ENCODE measurements at places on chromosomes 5 and 9.

- DNase-seq, result peak; percentile 8
These were observed 236.2 kb upstream of the ADRA1B start for GRCh38 chr5:159680095-159680494.

DNA sequence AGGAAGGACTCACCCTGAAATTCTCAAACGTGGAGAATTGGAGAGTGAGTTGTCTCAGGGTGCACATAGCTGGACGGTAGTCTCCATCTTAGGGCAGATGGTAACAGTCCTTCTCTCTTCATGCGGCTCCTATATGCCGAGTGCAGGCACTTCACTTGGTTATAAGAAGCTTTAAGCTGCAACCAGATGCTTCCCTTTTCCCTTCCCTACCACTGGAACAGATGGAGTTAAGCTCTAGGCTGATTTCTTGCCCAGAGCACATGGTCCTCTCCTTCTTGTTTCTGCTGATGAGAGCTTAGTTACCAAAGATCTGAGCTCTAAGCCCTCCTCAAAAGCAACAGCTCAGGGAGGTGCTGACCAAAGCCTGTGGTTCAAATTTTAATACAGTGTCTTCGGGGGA is 355.7 kb downstream of the ARHGEF28 start:
- DNase-seq, result no peak

DNA sequence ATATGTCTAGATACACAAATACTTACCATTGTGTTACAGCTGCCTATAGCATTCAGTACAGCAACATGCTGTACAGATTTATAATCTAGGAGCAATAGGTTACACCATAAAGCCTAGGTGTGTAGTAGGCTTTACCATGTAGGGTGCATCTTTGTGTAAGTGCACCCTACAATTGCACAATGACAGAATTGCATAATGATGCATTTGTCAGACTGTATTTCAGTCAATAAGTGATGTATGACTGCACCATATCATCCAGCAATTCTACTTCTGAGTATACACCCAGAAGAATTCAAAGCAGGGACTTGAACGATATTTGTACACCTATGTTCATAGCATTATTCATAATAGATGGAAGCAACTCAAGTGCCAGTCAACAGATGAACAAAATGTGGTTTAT is 100.4 kb upstream of the SLC44A1 start:
- no peak for DNase-seq

GRCh38 chr9:124743686-124744348 is 27.3 kb downstream of the NR6A1 start:
- peak; percentile 35 for DNase-seq

- DNase-seq, result no peak
These were observed 494.2 kb downstream of the ZNF608 start for GRCh38 chr5:124252191-124252638.

GRCh38 chr9:82993856-82994605 is 68.9 kb downstream of the RASEF start:
- no peak for DNase-seq

- peak; percentile 94 for DNase-seq
These were observed 23.1 kb downstream of the SLC25A25 start for GRCh38 chr9:128091144-128091543.

GRCh38 chr5:114660791-114661190 is 298.9 kb downstream of the KCNN2 start:
- no peak for DNase-seq

DNA sequence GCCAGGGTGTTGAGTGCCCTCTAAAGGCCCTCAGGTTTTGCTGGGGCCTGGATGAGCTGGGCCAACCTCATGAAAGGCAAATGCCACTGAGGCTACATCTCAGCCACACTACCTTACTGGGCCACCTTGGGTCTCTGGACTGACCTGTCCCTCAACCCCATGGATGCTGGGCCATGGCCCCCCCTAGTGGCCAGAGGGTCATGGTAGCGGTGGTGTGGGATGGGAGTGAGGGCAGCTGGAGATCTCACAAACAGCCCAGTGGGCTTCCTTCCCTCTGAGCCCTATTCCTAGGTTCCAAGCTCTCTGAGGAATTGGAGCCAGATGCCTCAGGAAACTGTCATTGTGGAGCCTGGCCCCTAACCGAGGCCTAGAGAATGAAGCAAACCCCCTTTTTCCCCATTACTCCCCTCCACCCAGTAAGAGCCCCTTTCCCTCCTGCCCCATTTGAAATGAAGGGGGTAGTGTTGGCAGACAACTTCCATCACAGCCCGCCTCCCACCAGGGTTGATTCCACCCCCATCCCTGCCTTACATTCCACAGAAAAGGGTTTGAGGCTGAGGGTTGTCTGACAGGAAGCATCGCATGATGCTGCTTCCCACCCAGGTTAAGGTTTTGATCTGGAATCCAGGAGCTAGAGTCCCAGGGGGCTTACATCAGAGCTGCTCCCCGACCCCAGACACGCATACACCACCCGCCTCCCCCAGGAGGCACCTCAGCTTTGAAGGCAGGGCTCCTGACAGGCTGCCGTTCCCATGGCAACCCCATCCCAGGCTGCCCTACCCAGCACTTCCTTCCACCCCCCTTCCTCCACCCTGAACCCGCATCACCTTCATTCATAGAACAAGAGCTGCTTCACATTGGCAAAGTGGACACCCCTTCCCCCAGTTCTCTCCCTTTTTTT is 63.9 kb downstream of the PCDH1 start:
- DNase-seq, result no peak

DNA sequence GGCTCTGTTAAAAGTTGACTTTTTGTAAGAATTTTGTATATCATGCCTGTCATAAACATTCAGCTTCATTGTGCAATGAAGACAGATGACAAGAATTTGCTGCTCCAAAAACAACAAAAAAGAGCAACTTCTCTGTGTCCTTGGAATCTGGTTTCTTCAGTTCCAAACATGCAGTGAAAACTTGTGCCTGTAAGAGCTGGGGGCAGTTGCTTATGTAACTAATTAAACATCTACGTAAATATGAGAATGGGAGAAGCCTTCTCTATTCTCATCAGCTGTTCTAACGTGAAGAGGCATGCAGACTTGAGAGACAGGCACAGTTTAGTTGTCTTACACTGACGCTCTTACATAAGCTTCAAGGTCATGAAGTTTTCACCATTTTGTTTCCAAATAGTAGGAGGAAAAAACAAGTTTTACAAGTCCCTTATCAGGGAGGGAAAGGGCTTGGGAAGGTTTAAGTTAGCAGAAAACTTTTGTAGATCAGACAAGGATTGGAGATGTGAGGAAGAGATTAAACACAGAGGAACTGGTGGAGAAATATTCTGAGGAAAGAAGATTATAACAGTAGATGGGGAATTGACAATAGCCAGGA is 170.4 kb downstream of the RFK start:
- no peak for DNase-seq

DNA sequence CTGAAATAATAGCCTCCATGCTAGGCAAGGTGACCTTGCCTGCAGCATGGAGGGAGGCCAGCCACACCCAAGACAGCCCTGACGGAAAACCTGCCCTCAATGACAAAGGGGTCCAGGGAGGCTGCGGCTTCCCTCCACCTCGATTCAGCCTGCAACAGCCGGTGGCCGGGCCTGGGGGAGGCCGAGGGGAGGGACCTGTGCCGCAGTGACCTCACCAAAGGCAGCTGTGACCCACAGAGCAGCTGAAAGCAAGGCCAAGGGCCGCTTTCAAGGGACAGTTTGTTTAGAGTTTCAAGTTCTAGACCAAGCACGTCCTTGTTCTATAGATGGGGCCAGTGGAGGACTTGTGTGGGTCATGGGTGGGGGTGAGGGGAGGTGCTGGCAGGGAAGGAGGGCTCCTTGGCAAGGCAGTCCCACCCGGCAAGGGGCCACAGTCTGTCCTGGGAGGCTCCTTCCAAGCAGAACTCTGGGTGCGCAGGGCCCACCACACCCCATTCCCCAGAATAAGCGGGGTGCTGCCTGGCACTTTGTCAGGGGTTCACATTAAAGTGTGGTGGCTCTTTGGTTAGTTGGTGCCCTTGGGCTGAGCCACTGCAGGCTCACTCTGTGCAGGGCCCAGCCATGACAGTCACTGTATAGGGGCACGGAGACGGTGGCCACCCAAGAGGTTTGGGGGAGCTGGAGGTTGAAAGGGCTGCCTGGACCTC is 226.5 kb downstream of the FANCC start:
- peak; percentile 24 for DNase-seq

DNA sequence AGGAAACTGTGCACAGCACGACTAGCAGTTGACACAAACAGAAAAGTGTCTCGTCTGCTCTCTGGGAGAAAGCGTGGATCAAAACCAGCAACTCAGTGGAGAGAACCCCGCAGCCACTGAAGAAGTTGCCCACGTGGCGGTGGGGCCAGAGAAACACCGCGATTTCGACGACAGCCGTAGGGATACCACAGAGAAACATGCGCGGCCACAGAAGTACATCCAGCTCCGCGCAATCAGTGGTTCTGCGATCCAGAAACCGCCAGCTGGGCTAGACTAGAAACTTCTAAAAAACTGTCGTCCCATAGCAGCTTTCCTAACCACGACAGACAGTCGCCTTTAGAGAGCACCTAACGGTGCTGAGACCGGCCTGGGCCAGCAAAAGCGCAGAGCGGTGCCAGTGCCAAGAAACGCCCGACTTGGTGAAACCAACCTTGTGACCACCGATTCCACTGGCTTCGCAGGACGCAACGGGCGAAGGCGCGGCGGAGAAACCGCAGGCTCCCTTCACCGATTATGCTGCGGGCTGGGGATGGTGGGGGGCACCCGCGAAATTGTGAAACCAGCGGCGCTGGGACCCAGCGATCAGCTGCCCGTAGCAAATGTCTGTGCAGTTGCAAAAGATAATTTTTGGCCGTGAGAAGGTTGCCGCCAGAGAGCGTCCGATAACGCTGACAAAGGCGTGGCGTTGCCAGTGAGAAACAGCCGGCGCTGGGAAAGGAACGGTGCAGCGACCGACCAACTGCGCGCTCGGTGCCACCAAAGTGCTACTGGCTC is 2.7 kb upstream of the ANXA2R start:
- peak; percentile 81 for DNase-seq

DNA sequence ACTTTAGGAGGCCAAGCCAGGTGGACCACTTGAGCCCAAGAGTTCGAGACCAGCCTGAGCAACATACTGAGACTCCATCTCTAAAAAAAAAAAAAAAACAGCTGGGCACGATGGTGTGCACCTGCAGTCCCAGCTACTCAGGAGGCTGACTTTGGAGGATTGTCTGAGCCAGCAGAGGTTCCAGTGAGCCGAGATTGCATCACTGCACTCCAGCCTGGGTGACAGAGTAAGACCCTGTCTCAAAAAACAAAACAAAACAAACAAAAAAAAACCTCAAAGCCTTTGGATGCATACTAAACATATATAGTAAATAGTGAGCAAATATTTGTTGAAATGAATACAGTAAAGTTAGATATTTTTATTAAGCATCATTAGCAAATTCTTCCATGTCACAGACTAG is 5.3 kb downstream of the SLC35D2 start:
- DNase-seq, result no peak

- no peak for DNase-seq
These were observed 93.0 kb upstream of the FSTL4 start for GRCh38 chr5:133705331-133705730.

GRCh38 chr9:95008151-95008771 is 281.8 kb downstream of the AOPEP start:
- DNase-seq, result peak; percentile 70

DNA sequence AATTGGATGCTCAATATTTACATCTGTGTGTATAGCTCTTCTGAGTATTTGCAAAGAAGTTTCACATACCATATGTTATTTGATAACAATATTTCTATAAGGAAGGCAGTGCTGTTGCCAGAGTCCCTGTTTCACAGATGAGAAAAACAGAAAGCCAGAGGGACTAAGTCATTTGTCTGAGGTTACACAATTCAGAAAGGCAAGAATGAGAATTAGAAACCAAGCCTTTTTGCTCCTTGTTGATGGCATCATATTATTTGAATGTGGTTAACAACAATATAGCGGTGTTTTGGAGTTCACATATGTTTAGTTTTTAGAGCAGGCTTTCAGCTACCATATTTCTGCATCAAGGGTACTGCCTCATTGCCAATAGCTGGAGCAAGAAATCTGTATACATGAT is 110.9 kb upstream of the PRLR start:
- DNase-seq, result no peak

GRCh38 chr5:87867281-87867680 is 401.4 kb downstream of the TMEM161B start:
- no peak for DNase-seq
